ENCODE measurements at places on chromosomes 6 and 20.

DNA sequence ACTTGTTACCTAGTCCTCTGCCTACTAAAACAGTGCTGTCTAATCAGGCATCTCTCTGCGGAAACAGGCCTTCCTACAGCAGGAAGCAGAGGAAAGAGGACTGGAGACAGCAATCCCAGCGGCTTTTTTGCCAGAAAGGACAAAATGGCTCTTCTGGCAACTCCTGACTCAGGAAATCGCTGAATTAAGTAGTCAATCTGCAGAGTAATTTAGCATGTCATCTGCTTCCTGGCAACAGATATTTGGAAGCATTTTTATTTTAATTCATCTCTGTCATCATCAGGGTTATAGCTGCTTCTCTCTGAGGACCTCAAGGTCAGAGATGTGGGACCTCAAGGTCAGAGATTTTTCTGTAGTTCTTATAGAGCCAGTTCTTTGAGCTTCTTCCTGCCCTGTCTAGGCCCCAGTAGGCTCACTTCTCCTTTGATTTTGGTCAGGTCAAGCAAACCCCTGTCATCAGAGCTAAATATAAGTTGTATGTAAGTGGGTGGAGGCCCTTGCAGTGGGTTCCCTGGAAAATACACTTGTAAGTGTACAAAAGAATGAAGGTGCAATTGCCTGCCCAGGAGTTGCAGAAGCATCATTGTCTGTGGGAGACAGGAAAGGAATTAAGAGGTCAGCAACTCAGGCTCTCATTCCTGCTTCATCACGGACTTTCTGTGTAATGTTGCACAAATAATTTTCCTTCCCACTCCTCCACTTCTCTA lies 229.4 kb downstream of the ALDH8A1 start:
- DNase-seq: no peak

DNA sequence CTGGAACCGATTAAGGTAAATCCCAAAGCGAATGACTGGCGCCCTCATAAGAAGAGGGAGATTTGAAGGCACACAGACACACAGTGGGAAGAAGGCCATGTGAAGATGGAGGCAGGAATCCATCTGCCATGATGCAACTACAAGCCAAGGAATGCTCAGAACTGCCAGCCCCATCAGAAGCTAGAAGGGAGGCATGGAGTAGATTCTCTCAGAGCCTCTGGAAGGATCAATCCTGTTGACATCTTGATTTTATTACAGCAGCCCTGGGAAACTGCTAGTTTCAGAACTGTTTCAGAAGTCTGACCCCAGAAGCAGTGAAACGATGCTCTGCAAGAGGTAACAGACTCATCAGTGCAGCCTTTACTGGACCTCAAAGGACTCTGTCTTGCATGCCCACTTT lies 103.5 kb upstream of the GPR6 start:
- no peak for DNase-seq

DNA sequence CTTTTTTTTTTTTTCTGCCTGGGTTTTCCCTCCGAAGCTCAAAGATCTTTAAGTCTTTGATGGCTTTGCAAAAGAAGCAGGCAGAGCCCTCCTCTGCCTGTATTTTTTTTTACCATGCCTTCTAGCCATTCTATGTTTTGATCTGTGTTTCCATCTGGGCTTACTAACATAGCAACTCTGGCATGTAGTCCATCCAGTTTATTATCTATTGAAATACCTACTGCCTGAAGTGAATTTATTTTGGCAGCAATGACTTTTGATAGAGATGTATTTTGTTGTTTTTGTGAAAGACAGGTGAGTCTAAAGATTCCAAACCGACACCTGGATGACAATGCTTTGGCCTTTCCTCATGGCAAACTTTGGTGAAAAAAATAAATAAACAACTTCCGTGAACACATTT lies 1157.7 kb upstream of the MAP3K7 start:
- DNase-seq: no peak

- DNase-seq: no peak
These were observed 5.4 kb upstream of the ZNFX1 start for GRCh38 chr20:49283176-49283702.

DNA sequence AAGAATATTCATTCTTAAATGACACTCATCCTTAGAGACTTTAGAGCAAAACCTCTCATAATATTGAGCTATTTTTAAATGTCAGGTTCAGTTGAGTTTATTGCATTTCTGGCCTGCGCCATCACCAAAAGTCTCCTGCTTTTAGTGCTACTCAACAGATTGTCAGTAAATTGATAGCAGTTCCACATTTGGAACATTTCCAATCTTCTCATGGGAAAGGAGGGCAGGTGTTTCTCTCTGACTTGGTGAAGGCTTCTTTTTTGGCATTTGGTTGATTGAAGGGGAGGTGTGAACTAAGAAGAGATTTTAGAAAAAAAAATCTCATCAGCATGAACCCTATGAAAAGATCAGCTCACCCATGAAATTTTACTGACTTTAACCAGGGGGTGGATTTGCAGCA lies 125.9 kb upstream of the INSM1 start:
- no peak for DNase-seq

DNA sequence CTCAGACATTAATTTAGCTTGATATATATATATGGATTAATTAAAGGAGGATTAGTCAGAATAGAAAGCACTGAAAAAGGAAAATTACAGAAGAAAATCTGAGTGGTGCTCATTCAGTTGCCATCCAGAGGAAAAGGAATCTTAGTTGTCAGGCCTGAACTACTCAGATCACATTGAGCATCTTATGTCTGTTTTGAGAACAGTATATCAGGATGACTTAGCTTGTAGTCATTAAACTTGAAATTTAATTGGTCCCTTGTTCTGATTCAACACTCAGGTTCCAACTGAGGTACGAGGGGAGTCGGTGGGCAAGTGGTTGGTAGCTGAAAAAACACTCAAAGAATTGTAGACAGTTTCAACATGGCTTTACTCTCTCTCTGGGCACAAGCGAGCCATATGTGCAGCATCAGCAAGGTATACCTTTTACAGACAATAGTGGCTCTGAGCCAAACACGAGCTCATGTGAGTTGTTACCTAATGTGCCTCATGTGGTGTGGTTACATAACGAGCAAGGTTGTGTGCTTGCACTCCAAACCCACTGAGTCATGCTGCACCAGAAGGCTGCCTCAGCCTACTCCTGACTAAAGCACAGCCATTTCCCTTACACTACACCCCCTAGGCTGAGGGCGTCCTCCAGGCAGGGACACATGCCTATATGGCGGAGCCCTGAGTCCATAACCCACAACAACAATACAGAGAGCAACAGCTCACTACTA lies 73.0 kb upstream of the HMGN3 start:
- DNase-seq: no peak

DNA sequence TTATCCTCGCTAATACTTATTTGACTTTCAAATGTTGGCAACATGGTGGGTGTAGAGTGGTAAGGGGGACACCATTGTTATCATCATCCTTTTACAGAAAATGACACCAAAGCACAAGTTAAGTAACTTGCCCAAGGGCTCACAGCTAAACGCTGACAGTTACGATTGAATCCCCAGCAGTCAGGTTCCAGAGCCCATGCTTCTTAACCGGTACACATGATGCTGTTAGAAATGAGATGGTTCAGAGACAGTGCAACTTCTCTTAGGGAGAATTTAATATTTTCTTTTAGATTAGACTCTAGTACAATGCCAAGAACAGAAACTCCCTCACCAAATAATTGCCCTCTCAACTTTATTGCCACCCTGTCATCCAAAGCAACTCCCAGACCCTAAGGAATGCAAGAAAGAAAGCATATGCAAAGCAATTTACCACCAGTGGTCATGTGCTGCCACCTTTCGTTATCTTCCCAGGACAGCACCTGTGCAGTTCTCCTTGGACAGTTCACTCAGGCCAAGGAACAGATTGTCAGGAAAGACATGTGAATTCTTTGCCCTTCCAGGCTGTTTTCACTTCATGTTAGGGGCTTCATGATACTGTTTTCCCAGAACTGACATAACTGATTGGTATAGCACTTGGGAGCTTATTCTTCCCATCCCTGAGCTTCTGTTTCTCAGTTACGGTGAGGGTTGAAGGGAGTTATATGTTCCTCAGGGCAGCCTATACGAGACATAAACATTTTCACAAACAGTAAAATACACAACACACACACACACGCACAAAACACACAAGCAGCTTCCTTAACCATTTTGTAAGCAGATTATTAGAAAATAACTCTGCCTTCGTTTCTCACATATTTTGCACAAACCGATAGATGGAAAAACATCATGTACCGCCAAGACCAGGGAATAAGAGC lies 5.1 kb downstream of the HLA-DMA start:
- no peak for DNase-seq

GRCh38 chr6:167827583-167828324 lies 1.0 kb downstream of the AFDN start:
- DNase-seq: no peak

GRCh38 chr6:166500246-166500645 lies 86.2 kb downstream of the RAMACL start:
- DNase-seq: no peak

DNA sequence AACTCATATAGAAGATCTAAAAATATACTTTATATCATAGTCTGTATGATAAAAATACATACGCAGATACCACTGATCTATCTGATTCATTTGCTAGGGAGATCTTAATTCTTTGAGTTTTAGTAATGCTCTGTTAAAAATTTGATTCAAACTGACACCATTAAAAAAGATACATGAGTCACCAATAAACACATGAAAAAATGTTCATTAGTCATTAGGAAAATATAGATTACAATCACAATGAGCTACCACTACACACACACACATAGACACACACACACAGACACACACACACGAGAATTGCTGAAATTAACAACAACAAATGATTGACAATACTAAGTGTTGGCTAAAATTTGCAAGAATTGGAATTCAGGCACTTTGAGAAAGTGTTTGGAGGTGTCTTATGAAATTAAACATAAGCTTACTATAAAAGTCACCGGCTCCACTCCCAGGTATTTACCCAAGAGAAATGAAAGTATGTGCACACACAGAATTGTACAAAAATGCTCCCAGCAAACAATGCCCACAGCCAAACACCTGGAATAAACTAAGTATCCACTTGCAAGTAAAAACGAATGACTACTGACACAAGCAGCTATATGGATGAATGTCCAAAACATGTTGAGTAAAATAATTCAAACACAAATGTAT lies 117.7 kb upstream of the GGTLC1 start:
- no peak for DNase-seq

- no peak for DNase-seq
These were observed 75.0 kb downstream of the NOL4L start for GRCh38 chr20:32510120-32510600.

- DNase-seq: no peak
These were observed 19.7 kb downstream of the SPDEF start for GRCh38 chr6:34536251-34536958.

DNA sequence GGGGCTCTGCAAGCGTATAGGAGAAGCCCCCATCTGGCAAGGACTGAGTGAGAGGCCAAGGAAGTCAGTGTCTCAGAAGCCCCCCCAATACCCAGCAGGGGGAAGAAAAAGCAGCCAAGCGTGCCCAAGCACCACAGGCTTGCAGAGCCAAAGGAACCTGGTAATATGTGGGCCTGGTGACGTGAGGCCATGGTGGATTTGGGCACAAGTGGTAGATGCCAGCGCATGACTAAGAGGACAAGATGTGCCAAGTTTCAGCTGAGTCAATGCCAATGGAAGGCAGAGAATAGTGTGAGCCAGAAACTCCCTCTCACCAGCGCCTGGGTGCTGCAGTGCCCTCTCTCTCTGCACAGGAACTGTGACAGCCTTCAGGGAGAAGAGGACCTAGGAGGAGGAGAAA lies 110.0 kb downstream of the QRSL1 start:
- DNase-seq: no peak

- DNase-seq: no peak
These were observed 11.7 kb downstream of the SNTA1 start for GRCh38 chr20:33431797-33432381.

GRCh38 chr20:49028684-49029083 lies 17.4 kb upstream of the CSE1L start:
- no peak for DNase-seq

DNA sequence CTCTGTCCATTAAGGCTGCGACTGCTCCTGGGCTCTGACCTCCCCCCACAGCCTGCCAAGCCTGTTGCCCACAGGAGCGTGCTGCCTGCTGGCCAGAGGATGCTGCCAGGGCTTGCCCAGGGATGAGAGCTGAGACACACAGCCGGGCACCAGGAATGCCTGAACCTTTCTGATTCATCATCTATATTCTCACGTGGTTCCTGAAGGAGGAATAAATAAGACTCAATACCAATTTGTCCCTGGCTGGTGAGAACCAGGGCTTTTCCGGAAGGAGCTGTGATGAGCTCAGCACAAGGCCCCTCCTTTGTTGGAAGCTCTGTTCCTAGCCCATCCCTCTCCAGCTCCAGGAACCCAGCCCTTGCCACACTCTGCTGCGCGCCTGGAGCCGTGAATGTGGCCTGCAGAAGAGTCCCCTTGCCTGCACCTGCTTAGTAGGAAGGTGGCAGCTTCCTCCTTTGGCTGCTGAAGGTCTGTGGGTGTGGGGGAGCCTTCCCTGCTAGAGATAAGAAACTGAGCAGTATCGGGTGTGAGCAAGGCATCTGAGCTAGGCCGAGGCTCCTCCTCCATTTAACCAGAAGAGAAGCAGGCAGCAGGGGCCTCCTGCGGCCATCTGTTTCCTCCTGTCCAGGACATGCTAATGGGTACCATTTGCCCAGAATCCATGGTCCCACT lies 37.9 kb downstream of the SYNDIG1 start:
- DNase-seq: no peak

- DNase-seq: no peak
These were observed 4.0 kb downstream of the DYNLT1 start for GRCh38 chr6:158640519-158640918.

GRCh38 chr6:139153855-139154254 lies 19.0 kb downstream of the HECA start:
- no peak for DNase-seq

GRCh38 chr6:152977556-152977955 lies 5.3 kb downstream of the FBXO5 start:
- DNase-seq: no peak

DNA sequence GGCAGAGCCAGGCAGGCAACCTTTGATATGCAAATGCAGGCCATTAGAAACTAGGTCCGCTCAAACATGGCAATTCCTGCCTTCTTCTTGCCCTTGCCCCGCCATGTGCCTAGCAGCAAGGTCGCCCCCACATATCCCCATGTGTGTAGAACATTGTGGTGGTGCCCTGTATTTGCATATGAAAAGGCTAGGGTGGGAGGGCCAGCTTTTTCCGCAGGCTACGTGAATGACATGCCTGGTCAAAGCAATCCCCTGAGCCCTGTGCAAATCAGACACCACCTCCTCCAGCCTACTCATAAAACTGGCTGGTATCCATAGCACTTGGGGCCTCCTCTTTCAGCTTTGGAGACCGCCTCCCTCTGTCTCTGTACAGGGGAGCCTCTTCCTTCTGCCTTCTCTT lies 31.6 kb downstream of the GSTA2 start:
- no peak for DNase-seq

- DNase-seq: no peak
These were observed 486.9 kb downstream of the PKHD1 start for GRCh38 chr6:51600514-51600913.

GRCh38 chr6:6317386-6317785 lies 3.1 kb downstream of the F13A1 start:
- DNase-seq: no peak

- no peak for DNase-seq
These were observed 18.9 kb downstream of the GABRR1 start for GRCh38 chr6:89198235-89198634.

- DNase-seq: no peak
These were observed 177.0 kb upstream of the PRDM1 start for GRCh38 chr6:105909106-105909505.

- DNase-seq: no peak
These were observed 241.8 kb upstream of the FOXQ1 start for GRCh38 chr6:1070085-1070521.
